NCI-H1417 (cell line): ENCODE measurements at places on chromosomes 13 and 19.

DNA sequence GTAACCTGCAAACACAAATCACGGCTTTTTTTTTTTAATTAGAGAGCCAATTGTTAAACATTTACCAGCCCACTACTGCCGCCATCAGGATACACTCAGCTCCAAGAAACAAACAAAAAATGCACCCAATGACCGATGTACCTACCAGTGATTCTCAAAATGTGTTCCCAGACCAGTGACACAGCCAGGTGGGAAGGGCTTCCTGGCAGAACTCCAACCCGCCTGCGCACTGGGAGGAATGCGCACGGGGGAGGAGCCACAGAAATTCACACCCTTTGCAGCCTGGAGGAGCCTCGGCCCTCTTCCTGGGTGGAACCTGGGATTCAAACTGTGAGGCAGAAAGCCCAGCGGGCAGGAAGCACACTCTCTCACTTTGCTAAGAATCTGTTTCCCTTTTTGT is 255.9 kb downstream of the TBC1D4 start:
- no peak for DNase-seq

DNA sequence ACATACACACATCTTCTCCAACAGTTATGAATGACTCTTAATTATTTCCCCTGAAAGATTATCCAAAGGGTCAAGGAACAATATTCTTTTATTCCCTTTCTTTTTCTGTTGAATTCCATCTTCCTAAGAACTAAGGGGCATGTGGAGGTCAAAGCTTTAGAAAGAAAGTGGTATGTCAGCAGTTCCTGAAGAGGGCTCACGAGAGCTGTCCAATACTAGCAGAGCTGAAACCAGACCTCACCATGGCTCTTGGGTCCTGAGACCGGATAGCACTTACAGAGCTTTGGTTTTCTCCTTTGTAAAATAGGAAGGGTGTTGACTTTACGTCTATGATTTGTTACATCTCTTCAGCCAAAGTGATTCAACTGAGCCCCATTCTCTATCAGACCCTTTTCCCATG is 109.8 kb upstream of the FREM2 start:
- no peak for DNase-seq

GRCh38 chr13:42607546-42607945 is 33.6 kb downstream of the TNFSF11 start:
- DNase-seq: no peak

DNA sequence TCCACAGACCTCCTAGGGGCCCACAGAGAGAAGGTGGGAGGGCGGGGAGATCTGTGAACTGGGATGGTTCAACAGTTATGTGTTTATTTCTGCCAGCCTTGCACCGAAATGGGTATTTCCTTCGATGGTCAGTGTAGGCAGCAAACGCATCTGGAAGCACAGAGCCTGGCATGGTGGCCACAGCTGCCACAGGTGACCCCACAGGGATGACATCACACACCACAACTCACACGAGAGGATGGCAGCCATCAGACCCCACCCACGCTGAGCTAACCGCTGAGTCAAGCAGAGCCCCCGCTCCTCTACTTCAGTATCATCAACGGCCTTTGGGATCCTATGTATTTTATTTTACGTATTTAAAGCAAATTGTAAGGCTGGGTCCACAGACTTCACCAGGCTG is 37.4 kb downstream of the NAXD start:
- DNase-seq: no peak

GRCh38 chr13:30577401-30577852 is 40.3 kb upstream of the USPL1 start:
- no peak for DNase-seq

GRCh38 chr13:51959773-51960172 is 51.5 kb downstream of the ATP7B start:
- DNase-seq: no peak

DNA sequence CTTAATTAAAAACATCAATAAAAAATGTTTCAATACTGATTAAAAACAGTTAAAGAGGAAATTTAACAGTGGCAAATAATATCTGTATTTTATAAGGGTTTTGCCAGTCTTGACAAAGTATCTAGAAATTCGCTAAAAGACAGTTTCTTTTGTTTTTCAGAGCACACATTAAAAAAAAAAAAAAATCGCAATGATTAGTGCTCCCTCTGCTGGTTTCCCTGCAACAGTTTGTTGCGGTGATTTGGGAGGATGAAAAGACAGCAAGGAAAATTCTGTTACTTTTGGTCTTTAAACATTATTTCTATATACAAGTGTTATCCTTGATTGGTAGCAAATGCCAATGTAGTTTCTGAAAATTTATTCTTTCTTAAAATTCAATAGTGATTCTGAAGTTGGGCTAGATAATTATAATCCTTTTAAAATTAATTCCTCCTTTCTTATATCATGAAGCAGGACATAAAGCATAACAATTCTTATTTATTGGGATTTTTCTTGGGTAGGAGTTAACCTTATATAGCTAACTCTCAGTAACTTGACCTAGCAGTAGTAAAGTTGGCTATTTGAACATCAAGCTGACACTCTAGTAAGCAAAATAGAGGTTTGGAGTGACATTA is 23.1 kb upstream of the SPRY2 start:
- DNase-seq: peak; percentile 59

DNA sequence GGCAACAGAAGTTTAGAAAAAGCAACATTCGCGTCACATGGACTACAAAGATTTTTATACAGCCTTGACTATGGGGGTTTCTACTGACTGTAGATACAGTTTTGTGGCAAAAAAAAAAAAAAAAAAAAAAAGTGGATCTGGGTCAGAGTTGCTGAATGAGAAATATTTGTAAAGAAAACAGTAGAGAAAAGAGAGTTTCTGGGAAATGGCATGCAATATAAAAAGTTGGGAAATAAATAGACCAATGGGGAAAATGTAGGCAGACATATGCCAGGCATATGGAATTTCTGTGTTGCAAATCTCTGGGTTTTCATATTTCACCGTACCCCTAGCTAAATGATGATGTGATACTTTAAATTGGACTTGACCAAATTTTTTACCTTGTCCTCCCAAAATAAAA is 315.3 kb downstream of the EFNB2 start:
- no peak for DNase-seq

DNA sequence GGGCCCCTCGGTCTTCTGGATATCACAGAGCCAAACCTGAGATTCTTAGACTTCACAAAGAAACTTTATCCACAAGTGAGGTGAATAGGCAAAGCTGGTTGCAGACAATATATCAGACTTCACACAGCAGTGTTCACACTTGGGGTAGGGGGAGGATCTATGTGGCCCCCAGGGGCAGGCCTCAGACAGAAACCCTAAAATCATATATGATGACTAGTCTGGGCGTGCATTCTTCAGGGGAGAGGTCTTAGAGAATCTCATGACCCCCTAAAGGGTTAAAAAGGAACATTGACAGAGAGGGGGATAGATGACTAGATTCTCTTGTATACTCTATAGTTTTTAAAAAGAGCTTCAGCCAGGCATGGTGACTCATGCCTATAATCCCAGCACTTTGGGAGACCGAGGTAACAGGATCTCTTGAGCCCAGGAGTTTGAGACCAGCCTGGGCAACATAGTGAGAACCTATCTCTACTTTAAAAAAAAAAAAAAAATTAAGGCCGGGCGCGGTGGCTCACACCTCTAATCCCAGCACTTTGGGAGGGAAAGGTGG is 2.8 kb downstream of the TYROBP start:
- DNase-seq: no peak

DNA sequence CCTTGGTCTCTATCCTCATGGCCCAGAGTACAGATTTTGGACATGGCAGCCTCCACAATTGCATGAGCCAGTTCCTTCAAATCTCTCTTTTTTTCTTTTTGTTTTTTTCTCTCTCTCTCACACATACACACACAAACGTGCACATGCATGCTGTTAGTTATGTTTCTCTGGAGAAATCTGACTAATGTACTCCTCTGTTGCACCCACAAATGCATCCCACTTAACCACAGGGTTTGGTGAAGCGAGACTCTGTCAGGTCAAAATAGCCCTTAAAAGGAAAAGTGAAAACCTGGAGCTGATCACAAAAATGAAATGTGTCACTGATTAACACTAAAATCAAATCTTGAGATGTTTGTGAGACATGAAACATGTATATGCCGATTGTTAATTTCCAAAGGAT is 374.6 kb upstream of the ARGLU1 start:
- DNase-seq: no peak

GRCh38 chr19:8573316-8573715 is 3.9 kb downstream of the MYO1F start:
- DNase-seq: no peak

- DNase-seq: peak; percentile 39
These were observed 12.7 kb upstream of the KL start for GRCh38 chr13:33003458-33004019.

- no peak for DNase-seq
These were observed 399.6 kb downstream of the LMO7 start for GRCh38 chr13:76035711-76036110.

- DNase-seq: no peak
These were observed 16.3 kb downstream of the CHERP start for GRCh38 chr19:16525751-16526481.

- no peak for DNase-seq
These were observed 391.9 kb downstream of the IRS2 start for GRCh38 chr13:109394311-109394988.

GRCh38 chr19:14063105-14063504 is 1.2 kb upstream of the PALM3 start:
- no peak for DNase-seq

GRCh38 chr13:94994506-94994905 is 282.2 kb upstream of the SOX21 start:
- no peak for DNase-seq

DNA sequence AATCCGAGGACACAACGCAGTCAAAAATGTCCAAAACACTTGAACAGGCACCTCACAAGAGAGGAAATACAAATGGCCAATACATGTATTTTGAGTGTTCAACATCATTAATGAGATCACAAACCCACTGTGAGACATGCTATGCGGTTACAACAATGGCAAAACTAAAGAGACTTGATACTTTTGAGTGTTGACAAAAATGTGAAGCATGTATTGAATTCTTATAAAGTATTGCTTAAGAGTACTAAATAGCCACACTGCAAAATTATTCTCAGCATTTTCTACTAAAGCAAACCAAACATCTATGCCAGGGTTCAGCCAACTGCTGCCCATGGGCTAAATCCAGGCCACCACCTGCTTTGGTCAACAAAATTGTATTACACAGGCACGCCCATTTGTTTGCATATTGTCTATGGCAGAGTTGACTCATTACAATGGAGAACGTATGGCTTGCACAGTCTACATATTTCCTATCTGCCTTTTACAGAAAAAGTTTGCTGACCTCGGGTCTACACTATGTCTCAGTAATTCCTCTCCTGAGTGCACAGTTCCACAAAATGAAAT is 135.3 kb downstream of the B3GLCT start:
- DNase-seq: peak; percentile 14

DNA sequence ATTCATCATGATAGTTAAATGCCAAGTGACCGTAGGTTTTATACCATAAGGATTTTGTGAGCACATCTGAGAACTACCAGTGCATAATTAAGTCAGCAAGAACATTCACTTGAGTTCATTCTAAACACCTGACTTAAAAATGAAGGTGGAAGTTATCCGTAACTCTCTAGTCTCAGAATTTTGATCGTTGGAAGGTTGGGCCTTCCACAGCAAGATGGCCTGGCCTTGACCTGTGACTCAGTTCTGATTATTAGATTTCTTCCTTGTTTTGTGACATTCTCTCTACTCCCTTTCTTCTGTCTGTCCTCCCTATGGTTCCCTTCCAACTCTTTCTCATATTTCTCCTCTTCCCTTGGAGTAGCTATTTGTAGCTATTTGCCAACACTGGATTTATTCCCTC is 20.0 kb upstream of the WDFY2 start:
- DNase-seq: no peak

DNA sequence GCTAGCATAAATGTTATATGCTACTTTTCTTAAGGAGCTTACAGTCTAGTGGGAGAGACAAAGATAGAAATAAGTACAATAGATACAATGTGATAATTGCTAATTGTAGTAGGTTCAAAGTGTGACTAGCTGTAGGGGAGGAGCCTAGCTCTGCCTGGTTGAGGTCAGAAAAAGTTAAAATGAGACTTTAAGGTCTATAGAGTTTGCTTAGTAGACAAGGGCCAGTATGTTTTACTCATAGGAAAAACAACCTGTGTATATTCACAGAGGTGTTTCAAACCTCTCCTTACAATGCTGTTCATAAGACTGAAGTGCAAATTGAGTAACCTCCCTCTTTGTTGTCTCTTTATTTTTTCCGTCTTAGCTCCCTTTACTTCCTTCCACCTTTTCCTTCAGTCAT is 56.1 kb downstream of the PDS5B start:
- DNase-seq: no peak

GRCh38 chr13:36347531-36348210 is 1.5 kb upstream of the SPART start:
- no peak for DNase-seq

DNA sequence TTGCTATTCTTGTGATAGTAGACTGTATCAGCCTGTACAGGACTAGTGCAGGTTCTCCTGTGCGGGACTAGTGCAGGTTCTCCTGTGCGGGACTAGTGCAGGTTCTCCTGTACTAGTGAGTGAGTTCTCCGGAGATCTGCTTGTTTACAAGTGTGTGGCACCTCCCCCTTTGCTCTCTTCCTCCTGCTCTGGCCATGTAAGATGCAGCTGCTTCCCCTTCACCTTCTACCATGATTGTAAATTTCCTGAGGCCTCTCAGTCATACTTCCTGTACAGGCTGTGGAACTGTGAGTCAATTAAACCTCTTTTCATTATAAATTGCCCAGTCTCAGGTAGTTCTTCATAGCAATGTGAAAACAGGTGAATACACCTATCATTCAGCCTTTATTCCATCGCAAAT is 289.6 kb downstream of the TEX29 start:
- DNase-seq: peak; percentile 42

DNA sequence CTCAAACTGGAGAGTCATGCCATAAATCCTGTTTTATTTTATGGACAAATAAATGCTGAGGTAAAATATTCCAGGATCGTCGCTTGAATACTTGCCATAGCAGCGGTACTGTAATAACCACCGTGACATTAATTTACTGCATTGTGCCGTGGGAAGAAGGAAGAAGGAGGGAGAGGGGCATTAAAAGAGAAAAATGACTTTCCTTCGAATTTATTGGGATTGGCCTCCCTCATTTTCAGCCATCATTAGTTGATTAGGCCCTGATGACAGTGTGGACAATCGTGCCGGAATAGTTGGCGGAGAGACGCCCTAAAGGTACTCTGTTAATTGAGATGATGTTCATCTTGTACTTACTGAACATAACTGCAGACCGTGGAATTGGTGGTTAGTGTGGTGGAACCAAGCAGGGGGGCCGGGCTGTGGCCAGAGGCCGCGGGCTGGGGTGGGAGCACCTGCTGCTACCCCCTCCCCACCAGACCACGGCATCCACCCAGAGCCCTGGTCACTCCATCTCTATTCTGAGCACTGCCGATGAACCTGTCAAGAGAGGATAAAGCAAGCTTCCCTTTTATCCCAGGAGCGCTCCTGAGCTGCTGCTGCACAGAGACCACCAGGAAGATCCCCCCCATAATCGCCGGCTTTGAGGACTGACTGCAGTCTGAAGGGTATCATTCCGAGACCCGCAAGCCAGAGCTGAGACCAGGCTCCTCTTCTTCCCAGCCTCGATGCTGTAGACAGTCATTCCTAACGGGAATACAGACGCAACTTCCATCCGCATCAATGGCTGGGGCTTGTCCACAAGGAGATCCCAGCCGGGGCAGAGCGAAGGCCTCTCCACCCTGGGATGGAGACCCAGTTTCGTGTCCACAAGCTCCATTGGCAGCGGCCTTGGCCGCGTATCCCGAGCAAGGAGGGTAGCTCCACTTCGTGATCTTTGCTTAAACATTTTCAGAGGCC is 168.3 kb upstream of the TSHZ3 start:
- no peak for DNase-seq
